CMK (cell line): ENCODE measurements at places on chromosomes 4 and X.

GRCh38 chrX:95949588-95949987 lies 735.1 kb upstream of the DIAPH2 start:
- no peak for DNase-seq

- no peak for DNase-seq
Measured at GRCh38 chrX:124362072-124362471, 15.7 kb downstream of the SH2D1A start.

DNA sequence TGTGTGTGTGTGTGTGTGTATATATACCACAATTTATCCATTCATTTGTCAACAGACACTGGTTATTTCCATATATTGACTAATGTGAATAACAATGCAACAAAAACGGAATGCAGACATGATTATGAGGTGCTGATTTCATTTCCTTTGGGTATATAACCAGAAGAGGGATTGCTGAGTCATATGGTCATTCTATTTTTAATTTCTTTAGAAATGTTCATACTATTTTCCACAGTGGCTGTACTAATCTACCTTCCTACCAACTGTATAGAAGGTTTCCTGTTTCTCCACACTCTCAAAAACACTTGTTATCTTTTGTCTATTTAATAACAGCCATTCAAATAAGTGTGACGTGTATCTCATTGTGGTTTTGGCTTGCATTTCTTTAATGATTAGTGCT lies 269.9 kb downstream of the OPHN1 start:
- no peak for DNase-seq

DNA sequence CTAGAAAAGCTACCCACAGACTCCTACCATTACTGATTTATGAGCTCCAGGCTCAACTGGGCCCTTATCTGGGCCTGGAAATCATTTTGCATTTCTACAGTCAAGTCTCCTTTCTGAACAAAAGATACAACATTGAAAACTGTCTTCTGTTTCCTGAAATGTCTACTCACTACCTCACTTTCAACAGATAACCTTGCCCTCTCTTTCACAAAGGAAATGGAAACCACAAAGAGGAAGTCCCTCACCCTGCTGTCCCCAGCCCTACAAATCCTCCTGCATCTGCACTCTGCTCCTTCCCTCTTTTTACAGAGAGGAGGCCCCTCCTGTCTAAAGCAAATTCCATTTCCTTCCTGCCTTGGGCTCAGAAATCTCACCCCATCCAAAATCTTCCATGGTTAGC lies 24.8 kb upstream of the CYBB start:
- peak; percentile 49 for DNase-seq

GRCh38 chr4:3252831-3253641 lies 4.1 kb downstream of the MSANTD1 start:
- DNase-seq: no peak

DNA sequence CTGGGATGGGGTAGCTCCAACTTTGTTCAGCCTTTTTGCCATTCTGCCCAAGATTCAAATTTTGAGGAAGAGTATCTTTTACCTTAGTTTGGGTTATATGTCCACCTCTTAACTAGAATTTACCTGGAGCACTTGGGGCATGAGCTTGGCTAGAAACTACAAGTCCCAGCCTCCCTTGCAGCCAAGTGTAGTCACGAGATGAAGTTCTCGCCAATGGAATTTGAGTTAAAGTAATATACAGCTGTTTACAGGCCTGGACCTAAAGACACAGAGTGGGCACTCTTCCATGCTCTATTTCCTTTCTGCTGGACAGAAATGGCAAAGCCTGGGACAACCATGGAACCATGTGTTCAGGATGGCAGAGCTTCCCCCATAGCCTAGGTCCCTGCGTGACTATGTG lies 233.6 kb upstream of the GATB start:
- DNase-seq: no peak

DNA sequence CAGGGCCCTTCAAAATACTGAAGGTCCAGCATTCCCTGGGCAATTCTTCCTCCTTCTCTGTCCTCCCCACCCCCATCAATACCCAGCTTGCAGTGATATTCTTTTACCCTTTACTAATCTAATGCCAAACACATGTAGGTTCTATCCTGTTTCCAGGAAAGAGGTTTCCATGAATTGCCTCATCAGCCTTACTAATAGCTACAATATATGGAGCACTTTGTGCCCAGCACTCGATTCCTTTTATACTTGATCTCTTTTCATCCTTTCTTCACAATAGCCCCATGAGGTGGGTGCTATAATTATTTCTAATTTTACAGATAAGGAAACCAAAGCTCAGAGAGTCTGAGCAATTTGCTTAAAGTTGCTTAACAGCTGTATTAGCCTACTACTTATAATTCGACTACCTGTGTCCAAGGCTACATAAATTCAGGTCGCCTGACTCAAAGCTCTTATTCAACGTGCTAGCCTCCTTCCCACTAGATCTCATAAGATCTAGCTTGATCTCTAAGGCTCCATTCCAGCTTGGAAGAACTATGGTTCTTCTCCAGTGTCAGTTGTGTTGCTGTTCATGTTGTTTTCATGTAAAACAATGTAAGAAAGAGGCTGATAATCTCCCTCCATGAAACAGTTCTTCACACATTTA lies 229.6 kb upstream of the PGRMC2 start:
- DNase-seq: no peak

- DNase-seq: no peak
Measured at GRCh38 chrX:9700555-9700954, 65.1 kb downstream of the GPR143 start.

- no peak for DNase-seq
Measured at GRCh38 chrX:88988796-88989195, 241.8 kb downstream of the CPXCR1 start.
